ENCODE measurements at places on chromosomes 1 and 21. TPM values are rescaled to one million over a fixed set of nuclear protein-coding genes. Genes with fewer than 3 reads are reported as not detected.

GRCh38 chr1:113768916-113769600 lies 9.8 kb upstream of the PHTF1 start:
- no peak for DNase-seq

Gene SPRR2G
- total RNA-seq: not detected

Gene SMCP
- total RNA-seq: 0.17 TPM

GRCh38 chr1:19405761-19406487 lies 79.4 kb downstream of the CAPZB start:
- peak; percentile 42 for DNase-seq

Gene LRRC39
- 0.50 TPM for total RNA-seq

DNA sequence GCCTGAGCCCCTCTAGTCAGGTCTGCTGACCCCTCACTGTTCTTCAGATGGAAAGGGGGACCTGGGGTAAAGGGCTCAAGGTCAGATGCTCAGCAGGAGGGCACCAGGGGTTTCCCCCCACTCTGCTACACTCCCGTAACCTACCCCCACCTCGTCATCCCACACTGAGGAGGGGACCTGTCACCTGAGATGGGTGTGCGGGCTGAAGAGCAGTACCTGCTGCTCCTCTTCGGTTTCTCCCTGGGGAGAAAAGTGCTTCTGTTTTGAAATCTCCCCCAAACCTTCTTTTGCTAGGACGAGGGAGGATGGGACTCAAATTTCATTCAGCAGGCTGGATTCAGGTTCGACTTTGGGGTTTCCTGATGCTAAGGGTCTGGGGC lies 65.2 kb downstream of the SYT2 start:
- DNase-seq: no peak

- DNase-seq: peak; percentile 73
Measured at GRCh38 chr21:41121785-41122415, 46.1 kb upstream of the BACE2 start.

Gene OR2C3
- total RNA-seq: not detected

Gene PKP1
- under 0.01 TPM for total RNA-seq

DNA sequence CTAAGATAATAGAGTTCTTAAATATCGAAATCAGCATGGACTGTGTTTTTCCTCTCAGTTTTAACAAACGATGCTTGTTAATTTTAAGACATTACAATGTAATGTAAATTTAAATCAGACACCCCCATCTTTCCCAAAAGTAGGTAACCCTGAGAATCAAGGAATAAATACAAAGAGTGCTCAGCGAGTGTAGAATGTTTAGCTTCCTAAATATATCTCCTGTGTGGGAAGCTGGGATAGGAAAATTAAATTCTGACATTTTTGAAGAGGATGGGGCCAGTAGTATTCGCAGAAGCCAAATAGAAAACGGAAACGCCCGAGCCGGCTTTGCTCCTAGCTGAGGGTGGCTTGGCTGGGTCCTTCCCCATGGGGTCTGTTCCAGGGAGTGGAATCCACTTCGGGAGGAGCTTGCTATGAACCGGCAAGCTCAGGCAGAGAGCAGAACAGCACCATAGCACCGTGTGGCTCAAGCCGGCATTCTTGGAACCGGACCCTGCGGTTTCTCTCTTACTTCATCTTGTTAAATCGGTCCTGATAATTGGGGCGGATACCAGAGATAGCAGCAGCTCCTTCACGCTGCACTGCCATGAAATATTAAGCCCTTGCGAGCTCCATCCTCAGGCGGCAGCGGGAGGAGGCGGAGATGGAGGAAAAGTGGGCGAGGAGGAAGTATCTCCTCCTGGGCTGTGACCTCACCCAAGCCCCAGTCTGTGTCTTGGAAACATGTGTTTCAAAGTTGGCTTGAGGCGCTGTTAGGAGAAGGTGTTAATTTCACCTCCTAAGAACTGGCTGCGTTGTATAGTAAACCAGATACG lies 24.9 kb downstream of the MAP3K7CL start:
- DNase-seq: peak; percentile 79

Gene PTBP2
- total RNA-seq: 18.2 TPM

GRCh38 chr1:212700223-212700891 lies 717 bp upstream of the BATF3 start:
- no peak for DNase-seq

GRCh38 chr1:163709636-163710035 lies 387.9 kb downstream of the NUF2 start:
- no peak for DNase-seq

DNA sequence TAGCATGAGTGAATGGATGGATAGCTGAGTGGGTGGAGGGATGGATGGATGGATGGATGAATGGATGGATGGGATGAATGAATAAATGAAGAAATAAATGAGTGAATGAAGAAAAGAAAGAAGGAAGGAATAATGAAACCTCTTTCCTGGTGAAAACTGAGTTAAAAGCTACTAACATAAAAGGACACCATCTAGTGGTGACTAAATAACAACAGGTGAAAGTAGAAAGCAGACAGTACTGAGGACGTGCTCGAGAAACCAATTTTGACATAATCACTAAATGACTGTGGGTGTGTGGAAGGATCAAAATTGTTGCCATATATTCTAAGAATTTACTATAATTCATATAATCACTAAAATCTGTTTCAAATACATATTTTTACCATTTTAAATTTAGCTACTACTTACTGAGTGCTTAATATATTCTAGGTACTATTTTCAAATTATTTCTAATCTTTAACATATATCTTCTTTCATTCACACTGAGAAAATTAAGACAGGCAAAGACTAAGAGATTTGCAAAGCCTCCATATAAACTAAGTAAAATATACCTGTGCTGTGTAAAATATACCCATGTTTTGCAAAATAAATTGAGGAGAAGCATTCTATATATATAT lies 522.9 kb downstream of the LRRIQ3 start:
- peak; percentile 12 for DNase-seq

- no peak for DNase-seq
Measured at GRCh38 chr21:27058673-27059605, 92.1 kb upstream of the ADAMTS5 start.

- peak; percentile 80 for DNase-seq
Measured at GRCh38 chr1:178713259-178713658, 11.8 kb upstream of the RALGPS2 start.
